ENCODE measurements at places on chromosomes 11 and 22.
A peak's percentile ranks its signal among the peaks of the same experiment; 100 is the strongest.

DNA sequence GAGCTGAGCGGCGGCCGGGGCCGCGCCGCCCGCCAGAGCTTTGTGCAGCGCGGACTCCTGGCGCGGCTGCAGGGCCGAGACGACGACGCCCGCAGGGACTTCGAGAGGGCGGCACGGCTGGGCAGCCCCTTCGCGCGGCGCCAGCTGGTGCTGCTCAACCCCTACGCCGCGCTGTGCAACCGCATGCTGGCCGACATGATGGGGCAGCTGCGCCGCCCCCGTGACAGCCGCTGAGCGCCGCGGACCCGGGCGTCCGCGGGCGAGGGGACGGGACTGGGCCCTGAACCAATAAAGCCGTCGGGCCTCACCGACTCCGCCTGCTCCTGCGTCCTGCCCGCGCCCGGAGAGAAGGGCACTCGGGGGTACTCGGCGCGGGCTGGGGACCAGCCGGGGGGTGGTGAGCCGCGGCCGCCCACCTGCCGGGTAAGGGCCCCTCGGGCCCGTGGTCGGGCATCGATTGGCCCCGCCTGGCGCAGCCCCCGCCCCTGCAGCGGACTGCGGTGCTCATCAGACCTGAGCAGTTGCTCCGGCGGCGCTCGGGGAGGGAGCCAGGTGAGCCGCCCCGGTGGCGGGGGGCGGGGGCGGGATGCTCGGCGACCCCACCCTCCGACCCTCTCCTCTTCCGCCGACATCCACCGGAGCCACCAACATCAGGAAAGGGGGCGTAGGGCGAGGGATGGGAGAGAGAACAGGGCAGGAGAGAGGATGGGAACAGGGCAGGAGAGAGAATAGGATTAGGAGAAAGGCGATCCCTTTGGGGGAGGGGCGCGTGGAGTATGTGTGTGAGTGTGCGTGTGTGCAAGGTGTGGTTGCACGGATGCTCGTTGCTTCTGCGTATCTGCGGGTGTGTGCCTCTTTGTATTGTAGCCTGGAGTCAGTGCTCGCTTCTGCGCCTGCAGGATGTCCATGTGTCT is at the start of gene TMEM25:
Gene TMEM25 (plus strand): TSS at position 510 of the 914 bp plus-strand sequence. CDS start 610 bp downstream, outside the sequence.
- no peak for DNase-seq

GRCh38 chr22:20130319-20130718 is 1.3 kb upstream of the ZDHHC8 start:
- no peak for DNase-seq

DNA sequence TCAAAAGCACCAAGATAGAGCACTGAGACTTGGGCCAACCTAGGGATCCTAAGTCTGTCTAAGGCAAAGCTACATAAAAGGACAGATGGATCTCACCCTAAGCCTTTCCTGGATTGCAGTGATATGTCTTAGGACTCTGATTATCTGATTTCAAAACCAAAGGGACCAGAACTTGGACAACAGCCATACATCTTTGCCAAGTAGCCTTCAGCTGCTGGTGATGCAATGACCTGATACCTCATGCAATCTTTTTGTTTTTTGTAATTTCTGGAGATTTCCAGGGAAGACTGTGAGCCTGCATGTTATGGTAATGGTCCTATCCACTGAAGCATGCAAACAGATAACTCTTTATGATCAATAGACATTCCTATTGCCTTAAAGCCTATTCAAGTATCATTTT is 230.4 kb upstream of the MTNR1B start:
- DNase-seq, result peak; percentile 19

GRCh38 chr11:4491878-4492606 is 9.6 kb downstream of the OR52K1 start:
- DNase-seq, result no peak

GRCh38 chr11:108857382-108857781 is 192.5 kb downstream of the DDX10 start:
- DNase-seq, result no peak

- no peak for DNase-seq
These were observed 17.2 kb upstream of the CD59 start for GRCh38 chr11:33753304-33753967.

GRCh38 chr11:130051082-130051481 is 18.6 kb upstream of the APLP2 start:
- DNase-seq, result no peak

DNA sequence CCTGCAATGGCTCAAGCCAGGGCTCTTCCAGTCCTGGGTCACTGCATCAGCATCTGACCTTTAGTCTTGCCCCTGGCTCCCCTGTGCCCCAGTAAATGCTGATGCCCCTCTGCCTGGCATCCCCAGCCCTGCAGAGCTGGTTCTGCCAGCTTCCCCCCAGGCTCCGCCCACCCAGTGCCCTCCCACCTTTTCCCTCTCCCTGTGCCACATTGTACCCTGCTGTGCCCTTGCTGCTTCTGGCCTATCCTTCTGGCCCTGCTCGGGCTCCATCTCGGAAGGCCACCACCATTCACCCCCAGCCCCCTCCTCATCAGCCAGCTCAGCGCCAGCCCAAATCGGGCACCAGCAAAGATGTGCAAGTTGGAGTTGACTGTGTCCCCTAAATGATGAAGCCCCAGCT is 7.4 kb downstream of the CAPN5 start:
- no peak for DNase-seq

DNA sequence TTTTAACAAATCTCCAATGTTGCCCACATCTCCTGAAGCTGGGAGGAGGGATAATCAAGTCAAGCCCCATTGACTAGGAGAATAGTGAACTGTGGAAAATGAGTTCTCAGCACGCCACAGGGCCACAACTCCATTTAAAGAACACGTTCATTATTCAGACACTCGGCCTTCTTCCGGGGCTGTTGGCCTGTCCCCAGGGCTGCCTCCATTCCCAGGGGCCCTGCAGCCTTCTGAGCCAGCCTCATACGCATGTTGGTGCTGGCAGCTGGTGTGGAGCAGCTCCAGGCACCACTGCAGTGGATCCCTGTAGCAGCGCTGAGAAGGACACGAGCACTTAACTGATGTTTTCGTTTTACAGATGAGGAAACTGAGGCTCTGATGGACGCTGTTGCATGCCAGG is 87.5 kb upstream of the RCN1 start:
- no peak for DNase-seq

GRCh38 chr11:134416726-134417125 is 4.7 kb upstream of the B3GAT1 start:
- no peak for DNase-seq

GRCh38 chr11:68106165-68106940 is 14.8 kb downstream of the CHKA start:
- no peak for DNase-seq

- peak; percentile 44 for DNase-seq
These were observed 1.9 kb downstream of the SLC43A3 start for GRCh38 chr11:57424792-57425564.

- no peak for DNase-seq
These were observed 22.6 kb upstream of the CTSC start for GRCh38 chr11:88360141-88360540.

GRCh38 chr22:37533995-37534394 is 14.8 kb upstream of the CARD10 start:
- no peak for DNase-seq

DNA sequence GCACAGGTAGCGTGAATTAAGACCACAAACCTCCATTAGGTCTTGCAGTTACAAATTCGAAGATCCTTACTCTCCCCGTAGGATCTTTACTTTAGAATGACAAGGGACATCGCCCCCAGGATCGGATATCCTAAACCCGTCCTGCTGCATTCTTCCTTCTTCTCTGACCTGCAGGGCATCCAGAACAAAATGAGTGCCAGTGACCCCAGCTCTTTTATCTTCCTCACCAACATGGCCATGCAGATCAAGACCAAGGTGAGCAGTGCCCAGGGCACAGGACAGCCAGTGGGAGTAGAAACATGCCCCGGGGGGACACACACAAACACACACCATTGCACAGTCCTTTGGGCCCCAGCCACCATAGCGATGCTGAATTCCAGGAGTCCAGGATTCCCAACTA is 42.6 kb upstream of the MPEG1 start:
- no peak for DNase-seq

GRCh38 chr11:121953122-121953521 is 162.9 kb downstream of the BLID start:
- DNase-seq, result no peak

GRCh38 chr11:133720951-133721350 is 124.4 kb downstream of the SPATA19 start:
- no peak for DNase-seq

- no peak for DNase-seq
These were observed 229.9 kb upstream of the PITPNB start for GRCh38 chr22:28148816-28149465.

DNA sequence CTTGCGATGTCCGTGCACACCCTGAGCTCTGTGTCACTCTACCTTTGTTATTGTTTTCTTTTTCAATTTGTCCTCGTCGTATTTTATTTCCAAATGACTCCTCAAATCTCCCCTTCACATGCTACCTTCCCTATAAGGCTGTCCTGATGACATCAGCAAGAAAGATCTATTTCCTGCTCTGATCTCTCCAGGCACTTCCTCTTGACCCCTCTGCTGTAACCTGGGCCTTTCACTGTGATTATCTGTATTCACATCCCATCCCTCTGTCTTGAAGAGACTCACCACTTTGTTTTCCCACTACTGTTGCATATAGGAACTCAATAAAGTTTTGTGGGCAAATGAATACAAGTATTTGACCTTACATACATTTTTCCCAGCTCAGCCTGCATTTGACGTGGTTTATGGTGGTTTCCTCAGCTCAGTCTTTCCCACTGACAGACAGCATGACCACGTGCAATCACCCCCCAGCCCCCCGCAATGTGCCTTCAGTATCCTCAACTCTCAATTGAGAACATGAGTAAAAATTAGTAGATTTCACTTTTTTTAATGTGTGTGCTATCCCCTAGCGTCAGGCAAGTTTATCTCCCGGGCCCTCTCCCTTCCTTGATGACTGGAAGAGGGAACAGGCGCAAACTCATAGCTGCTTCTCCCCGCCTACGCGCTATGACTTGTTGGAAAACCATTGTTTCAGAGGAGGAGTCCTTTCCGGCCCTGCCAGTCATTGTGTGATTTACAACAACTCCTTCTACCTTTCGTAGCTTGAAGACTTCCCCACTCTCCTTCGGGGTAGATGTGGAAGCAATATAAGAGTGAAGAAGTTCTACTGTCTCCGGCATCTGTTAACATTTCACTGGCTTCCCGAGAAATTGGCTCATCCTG is 498.5 kb downstream of the NTM start:
- no peak for DNase-seq

GRCh38 chr11:130025371-130025770 is 22.7 kb upstream of the PRDM10 start:
- DNase-seq, result no peak

DNA sequence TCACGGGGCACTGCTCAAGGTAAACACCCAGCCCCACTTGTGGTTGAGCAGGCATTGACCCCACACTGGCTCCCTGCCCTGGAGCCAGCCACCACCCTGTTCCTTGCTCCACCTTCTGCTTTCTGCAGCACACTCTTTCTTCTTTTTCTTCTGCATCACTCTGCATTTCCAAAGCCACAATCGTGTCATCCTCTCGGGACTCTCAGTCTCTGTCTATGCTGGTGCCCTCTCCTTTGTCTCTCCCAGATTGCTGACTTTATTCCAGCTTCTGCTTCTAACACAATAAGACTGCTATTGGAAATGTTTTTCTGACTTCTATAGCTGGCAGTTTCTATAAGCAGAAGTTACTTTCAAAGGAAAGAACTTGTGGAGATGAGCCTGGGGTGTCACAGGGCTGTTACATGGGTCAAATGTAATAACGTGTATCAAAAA is 14.4 kb downstream of the GRAP2 start:
- no peak for DNase-seq

DNA sequence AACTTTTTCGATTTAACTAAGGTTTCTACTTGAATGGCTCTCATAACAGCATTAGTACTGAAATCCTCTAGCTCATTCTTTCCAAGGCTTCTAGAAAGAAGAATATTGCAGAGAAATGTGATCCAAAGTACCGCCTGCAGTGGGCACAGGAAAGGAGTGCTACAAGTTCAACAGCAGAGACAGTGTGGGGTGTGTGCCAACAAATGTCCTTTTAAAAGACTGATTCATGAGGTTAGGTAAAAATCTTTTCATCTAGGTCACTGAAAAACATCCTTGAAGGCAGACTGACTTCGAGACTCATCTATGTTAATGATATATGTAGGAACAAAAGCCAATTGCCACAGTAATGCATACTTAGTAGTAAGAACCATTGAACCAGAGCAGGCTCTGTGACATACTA is 349.1 kb upstream of the PITPNB start:
- no peak for DNase-seq

DNA sequence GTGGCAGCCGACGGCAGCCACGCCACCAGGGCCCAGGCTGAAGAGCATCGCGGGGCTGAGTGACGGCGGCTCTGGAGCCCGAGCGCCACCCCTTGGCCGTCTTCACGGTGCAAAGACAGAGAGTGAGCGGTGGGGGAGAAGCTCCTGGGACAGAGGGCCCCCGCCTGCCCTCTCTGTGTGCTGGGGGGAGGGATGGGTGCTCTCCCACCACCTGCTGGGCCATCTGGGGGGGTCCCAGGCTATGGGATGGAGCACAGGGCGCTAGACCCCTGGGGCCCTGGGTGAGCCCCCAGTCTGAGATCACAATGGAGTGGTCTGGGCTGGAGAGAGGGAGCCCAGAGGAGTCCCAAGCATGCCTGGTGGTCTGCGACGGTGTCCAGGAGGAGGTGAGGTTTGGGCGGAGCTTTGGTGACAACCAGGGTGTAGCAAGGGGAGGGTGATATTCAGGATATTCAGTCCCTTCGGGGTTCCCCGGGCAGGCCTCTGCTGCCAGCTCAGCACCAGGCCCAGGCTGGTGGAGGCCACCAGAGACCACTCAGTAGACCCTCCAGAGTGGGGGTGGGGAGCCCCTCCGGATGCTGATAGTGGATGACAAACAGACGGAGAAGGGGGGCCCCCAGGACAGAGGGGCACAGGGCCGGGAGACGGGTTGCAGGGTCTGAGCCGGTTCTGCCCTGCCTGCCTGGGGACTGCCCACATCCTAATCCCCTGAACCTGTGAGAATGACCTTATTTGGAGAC is 78.1 kb upstream of the PRR5 start:
- no peak for DNase-seq

DNA sequence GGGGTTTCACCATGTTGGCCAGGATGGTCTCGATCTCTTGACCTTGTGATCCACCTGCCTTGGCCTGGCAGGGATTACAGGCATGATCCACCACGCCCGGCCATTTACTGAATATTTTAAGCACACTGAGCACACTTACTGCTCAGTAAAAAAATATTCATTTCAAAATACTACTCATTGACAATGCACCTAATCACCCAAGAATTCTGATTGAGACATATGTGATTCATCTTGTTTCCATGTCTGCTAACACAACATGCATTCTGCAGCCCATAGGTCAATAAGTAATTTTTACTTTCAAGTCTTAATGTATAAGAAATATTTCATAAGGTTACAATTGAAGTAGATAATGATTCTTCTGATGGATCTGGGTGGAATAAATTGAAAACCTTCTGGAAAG is 4.2 kb upstream of the OR52J3 start:
- no peak for DNase-seq

DNA sequence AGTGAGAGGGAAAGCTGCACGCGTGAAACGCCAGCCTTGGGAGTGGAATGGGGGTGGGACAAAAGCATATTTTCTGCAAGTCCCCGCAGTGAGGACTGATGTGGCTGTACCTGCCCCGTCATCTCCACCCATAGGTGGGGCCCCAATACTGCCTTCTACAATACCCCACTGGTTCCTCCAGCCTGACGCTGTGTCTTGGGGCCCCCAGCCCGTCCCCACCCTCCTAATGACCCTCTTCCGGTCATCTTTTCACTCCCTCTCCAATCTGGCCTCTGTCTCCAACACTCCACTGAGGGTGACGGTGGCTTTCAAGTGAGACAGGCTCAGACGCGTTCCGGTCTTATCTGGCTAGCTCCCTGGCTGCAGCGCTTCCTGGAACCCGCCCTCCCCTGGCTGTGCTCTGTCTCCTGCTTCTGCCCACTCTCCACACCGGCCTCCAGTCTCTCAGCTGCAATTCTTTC is 104.2 kb downstream of the MICAL3 start:
- DNase-seq, result no peak
